ENCODE measurements at places on chromosomes 5 and 9.

DNA sequence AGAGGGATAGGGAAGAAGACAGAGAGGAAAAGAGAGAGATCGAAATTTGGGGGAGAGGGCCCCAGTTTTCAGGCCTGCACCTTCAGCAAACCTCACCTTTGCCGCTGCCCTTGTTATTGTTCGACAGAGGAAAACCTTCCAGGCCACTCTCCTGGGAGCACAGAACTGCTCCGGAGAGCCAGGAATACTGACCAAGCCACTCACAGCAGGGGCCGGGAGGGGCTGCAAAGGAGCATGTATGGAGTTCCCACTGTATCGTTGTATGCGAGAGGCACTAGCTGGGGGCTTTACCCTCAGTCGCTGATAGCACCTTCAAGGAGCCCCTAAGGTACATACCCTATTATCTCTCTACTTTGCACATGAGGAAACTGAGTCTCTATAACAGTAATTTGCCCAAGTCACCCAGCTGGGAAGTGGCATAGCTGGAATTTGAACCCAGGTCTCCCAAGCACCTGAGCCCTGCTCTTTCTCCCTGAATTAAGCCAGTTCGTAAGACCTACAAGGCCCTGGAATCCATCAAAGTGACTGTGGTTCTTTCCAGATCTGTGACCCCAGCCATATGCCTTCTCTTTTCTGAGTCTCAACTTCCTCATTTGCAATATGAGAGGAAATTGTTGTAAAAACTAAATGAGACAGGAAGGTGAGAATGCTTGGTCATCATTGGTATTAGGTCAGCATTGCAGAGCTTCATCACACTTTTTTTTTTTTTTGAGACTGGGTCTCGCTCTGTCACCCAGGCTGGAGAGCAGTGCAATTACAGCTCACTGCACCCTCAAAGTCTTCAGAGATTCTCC is 21.0 kb upstream of the FOXE1 start:
- DNase-seq: no peak

DNA sequence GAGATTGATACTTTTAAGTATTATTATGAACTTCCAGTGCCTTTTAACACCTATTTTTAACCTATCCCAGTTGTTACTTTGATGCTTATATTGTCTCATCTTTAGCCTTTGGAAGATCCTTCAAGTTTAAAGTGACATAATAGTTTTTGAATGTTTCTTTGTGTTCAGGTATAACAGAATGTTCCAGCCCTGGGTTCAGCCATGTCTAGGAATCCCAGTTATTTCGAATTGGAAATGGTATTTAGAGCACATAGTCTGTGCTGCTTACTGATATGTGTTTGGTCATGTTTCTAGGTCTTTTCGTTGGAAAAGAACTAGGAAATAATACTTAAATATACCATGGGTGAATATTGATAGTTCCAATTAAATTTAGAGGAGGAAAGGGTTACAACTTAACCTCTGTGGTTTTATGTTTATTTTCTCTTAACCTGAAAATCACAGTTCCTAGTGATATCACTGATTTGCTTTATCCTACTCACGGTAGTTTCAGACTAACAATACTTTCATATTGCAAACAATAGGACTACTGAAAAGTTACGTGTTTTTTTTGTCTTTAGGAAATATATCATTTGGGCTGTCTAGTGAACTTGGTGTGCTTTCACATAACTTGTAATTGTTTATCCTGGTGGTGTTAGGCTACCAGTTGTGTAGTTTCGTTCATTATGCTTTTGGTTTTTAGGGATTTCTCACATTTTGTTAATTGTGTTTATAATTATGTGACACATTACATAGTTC is 37.8 kb downstream of the UHRF2 start:
- DNase-seq: no peak

DNA sequence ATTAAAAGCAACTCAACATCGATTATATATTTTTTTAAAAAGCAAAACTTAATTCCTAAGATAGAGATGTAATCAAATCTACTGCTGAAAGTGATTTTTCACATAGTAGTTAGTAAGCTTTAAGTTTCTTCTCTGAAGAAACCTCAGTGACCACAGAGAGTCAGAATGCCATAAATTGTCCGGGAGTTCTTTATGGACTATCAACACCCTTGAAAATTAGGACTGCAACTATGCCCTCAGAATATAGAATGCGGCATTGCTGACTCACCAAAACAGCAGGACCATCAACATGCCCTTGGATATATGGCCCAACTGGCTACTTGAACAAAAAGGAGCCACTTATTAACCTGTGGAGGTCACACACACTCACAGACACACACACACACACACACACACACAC is 228.9 kb upstream of the SNX2 start:
- DNase-seq: no peak

- no peak for DNase-seq
Measured at GRCh38 chr5:81246697-81247096, 13.6 kb downstream of the CKMT2 start.

DNA sequence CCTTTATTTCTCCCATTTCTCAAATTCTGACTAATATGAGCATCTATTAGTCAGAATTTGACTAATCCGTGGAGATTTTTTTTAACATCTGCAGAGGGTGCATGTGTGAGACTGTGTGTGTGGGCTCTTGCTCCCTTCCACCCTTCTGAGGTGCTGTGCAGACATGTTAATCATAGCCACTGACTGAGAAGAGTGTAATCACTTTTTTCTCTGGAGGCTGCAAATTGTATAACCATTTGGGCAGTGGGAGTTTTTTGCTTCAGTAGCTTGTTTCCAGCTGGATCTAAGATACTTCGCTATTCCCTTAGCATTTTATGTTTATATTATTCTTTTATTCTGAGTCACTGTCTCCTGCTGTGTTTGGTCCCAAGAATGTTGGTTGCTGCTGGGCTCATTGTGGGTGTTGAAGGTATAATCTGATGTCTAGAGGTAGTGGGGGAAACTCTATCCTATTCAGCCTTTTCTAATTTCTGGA is 66.2 kb downstream of the ARHGEF28 start:
- DNase-seq: no peak

GRCh38 chr9:115200711-115201505 is 83.0 kb upstream of the TNC start:
- DNase-seq: no peak

GRCh38 chr9:75064307-75065025 is 23.5 kb downstream of the NMRK1 start:
- DNase-seq: no peak

- DNase-seq: no peak
Measured at GRCh38 chr9:77495834-77496671, 152.1 kb downstream of the GNA14 start.

GRCh38 chr9:14238079-14238478 is 75.9 kb downstream of the NFIB start:
- DNase-seq: no peak

DNA sequence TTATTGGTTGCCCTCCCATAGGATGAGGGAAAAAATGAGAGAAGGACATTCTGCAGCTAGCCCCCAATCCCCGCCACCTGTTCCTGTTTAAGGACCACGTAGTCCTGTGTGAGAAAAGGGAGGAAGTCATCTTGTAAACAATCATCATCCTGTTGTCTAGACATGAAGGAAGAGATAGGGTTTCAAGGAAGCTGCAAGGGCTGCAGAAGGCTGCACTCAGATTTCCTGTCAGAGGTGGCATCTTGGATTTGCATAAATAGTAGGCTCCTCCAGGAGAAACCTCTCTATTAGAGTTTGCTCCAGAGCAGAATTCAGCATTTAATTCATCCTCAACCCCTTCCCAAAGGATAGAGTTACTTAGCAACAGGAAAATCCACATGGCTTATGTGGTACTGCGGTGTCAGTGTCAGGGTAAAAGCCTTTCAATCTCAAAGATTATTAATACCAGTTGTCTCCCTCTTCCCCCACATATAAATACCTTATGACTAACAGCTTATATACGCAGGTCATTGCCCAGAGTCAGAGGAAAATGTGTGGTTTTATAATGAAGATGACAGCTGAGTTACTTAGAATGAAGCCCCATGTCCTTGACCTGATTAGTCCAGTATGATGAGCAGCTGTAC is 4.6 kb upstream of the DNAJC18 start:
- DNase-seq: no peak

DNA sequence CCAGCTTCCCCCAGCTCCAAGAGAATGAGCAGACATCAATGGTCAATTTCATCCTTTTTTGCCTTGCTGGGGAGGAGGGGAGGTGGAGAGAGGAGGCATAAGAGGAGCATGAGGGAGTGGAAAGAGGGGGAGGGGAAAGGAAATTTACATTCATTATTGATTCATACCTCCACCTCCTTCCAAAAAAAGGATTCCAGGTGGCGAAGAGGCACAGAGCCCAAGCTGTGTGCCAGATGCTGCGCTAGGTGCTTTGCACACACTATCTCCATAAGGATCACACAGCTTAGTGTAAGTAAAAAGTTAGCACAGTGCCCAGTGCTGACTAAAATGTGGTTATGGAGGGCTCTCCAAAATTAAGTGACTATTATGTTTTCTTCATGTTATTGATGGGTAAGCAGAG is 11.0 kb downstream of the ASTN2 start:
- DNase-seq: no peak

DNA sequence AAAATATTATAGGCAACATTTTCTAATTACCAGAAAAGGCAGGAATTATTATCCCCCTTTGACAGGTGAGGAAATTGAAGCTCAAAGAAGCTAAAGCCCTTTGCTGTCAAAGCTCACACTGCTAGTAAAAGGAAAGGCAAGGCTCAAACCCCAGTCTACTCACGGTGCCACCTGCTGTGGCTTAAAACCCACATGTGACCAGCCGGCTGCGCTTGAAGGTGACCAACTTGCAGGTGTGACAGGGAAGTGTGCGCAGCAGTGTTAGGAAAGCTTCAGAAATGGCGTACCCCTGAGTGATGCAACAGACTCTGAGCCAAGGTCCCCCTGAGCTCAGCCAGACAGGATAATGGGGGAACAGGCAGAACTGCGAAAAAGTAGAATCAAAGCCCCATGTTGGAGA is 45.2 kb downstream of the PAX5 start:
- DNase-seq: no peak

GRCh38 chr9:135801070-135801469 is 99.1 kb downstream of the KCNT1 start:
- no peak for DNase-seq

DNA sequence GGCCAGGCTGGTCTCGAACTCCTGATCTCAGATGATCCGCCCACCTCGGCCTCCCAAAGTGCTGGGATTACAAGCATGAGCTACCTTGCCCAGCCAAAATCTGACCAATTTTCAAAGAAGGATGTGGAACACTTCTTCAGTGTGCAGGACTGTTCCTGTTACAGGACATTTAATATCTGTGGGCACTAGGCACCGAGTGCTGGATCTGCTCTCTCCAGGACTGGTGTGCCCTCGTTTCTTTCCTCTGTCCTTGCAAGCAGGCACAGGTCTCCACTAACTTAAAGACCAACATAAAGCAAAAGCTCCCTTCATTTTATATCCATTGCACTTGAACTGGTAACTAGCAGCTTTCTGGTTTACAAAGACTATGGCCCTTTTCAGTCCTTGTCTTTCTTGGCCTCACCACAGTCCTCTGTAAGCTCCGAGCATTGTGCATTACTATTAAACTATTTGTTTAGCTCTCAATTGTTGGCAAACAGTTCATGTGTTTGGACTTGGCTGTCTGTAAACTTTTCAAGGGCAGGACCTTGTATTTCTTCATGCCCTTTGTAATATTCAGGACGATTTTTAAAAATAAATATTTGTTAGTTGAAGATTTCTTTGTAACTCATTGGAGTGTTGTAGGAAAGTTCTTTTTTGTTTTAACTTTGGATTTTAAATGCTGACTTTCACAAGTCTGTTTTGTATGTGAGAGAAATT is 37.3 kb downstream of the ARHGEF28 start:
- no peak for DNase-seq

DNA sequence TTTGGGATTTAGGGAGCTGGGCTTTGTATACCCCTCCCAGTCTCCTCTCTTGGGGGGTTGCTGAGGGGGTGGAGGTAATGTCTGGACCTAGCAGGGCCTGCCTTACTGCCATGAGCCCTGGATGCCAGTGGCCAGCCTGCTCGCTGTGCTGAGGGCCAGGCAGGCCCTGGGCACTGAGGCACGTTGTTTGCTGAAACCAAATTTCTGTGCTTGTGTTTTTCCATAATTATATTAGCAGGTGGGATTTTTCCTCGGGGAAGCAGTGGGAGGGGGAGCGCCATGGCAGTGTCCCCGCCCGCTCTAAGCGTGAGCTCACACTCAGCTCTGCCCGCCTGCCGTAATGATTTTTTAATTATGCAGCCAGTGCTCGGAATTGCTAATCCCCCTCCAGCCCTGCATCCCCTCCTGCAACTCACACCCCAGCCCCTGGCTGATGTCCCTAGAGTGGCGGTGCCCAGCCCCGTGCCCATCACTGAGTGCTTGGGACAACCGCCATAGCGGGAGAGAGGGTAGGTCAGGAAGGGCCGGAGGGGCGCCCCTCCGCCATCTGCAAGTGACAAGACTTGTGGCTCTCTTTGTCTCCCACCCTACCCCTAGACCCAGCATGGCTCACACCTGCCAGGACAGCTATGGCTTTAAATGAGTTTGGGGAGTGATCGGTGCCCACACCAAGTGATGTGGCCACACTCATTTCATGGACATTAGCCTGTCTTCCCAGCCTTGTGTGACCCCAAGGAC is 20.9 kb downstream of the CXXC5 start:
- no peak for DNase-seq

GRCh38 chr9:16530669-16531642 is 339.5 kb downstream of the BNC2 start:
- DNase-seq: peak; percentile 50

- no peak for DNase-seq
Measured at GRCh38 chr5:167895899-167896659, 395.4 kb upstream of the WWC1 start.

DNA sequence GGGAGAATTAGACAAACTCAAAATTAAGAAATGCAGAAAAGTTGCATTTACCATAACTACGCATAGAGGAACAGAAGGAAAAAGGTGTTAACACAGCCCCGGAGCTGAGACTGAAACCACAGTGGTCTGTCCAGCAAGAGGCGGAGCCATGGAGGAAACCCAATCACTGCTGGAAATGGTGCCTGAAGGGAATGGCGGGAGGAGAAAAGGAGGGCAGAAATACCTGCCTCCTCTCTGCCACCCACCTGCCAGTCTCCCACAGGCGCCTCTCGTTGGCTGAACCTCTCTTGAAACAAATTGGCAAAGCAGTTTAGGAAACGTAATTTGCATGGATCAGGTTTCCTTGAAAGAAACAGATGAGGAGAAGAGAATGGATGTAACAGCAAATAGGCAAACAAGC is 9.7 kb upstream of the PRKACG start:
- DNase-seq: peak; percentile 69

DNA sequence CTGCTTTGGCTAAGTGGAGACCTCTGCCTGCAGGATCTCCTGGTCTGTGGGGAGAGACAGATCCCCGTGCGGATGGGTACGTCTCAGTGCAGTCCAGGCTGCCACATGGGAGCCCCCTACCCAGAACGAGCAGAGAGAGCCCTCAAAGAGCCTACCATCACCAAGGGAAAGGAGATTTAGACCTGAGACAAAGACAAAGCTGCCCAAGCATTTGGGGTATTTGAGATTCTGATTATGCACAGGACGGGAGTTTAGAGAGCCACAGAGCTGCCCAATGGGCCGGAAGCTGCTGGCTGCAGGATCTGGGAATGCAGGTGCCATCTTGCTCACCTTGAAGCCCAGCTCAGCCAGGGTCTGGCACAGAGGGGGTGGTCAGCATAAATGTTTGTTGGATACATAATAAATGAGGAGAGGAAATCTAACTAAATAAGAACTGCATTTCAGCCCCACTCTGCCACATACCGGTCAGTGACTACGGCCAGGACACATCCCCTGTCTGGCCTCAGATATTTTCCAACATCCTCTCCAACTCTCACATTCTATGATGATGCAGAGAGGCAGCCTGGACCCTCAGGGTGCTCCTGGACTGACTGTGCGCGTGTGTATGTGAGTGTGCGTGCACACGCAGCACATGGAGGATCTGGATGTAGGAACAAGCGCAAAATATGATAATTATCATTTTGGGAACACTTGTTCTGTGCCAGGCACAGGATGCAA is 157.8 kb downstream of the FGF18 start:
- DNase-seq: no peak
